ENCODE measurements at places on chromosomes 7 and 10.

GRCh38 chr7:1080921-1081255 is 7.0 kb upstream of the GPER1 start:
- no peak for DNase-seq

DNA sequence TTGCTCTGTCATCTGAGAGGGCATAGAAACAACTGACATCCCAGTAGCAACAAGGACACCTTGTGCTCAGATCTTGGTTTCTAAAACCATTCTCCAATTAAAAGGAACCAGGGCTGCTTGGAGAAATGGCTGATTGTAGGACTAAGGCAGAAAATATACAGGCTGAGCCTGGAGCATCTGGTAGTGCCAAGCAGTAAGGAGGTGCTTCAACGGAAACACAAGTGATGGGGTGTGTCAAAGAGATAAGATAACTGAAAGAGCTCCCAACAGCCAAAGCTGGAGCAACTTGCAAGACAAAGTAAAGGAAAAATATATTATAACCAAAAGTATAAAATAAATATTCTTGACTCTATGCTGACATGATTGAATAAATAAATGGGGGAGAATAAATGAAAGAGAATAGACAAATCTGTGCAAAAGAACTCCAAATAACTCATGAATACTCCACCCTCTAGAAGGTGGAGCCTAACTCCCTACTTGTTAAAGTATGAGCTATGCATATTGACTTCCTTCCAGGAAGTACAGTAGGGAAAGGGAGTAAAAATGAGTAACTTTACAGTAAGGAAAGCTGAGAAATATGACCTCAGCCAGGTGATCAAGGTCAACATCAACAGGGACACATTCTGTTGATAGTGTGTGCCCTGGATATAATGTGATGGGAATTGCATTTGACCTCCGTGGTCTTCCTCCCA is 162.4 kb downstream of the NOC3L start:
- no peak for DNase-seq

DNA sequence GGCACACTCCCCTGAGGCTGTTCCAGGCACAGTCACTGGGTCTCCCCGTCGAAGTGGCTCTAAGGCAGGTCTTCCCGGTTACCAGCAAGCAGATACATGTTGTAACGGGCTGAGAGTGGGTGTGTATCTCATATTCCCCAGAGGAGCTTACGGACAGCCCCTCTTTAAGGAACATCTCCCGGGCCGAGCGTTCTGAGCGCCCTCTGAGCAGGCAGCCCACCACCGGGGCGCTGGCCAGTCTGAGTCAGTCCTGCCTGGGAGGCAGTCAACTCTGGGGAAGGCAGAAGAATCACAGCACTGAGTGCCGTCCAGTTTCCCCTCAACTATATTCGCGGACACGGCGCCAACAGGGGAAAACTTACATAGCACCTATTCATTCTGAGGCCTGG is 117.4 kb downstream of the LHPP start:
- DNase-seq: no peak

GRCh38 chr7:110105307-110105706 is 985.6 kb upstream of the LRRN3 start:
- DNase-seq: peak; percentile 100

- peak; percentile 16 for DNase-seq
Measured at GRCh38 chr10:88070080-88070880, 206.9 kb downstream of the PTEN start.

Data from NCI-H187 treated with DMSO at 0.1 percent for 48 hours (cell line).